Activated CD8-positive, alpha-beta memory T cell treated with anti-CD3 and anti-CD28 coated beads for 1 hour (primary cell): ENCODE measurements at places on chromosomes 5 and 9.

GRCh38 chr5:11105696-11106095, 344.7 kb upstream of the DAP start:
- DNase-seq, result no peak

DNA sequence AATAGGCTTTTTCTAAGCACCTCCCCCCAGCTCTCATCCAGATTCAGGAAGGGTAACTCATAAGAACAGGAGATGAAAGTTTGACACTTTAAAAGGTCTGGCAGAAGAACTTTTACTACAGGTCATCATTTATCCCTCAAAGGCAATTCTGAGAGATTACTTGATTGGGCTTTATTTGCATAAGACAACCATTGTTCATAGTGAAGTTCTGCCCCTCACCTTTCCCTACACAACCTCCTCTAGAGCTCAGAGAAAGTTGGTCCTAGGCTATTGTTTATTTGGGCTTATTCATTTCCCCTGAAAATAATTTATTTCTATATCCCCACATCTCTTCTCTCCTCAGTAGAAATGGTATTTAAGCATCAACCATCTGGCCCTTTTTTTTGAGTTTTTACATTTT, 568.4 kb downstream of the ZNF608 start:
- DNase-seq, result no peak

- DNase-seq, result no peak
These were observed 1.6 kb downstream of the FABP6 start for GRCh38 chr5:160230686-160231527.

DNA sequence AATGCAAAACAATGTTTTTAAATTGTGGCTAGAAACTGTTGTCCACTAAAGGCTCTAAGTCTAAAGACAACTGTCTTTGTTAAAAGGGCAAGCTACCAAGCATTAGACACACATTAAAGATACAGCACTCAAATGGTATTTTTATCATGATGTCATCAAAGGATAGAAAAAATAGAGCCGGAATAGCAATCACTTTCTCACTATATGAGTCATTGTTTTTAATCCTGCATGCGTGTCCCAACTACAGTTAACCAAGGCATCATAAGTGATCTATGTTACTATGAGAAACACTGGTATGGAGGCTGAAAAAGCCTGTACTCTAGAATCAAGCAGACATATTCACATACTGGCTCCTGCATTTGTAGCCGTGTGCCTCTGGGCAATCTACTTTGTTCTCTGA, 1.9 kb upstream of the PJA2 start:
- no peak for DNase-seq

DNA sequence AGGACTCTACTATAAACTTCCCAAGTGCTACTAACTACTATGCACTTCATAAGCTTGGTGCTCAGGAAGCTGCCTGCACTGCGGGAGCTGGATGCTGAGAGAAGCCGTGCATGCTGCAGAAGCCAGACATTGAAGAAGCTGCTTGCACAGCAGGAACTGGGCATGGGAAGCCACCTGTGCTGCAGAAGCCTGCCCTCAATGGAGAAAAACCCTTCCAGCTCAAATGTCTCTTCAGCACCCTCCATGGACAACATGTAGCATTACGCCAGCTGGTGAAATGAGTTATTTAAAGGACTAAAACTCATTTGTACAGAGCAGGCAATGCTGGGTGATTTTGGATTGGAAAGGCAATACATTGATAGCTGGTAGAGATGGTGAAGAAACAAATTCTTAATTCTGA, 247.2 kb downstream of the KIF4B start:
- no peak for DNase-seq

GRCh38 chr5:151204051-151204450, 19.8 kb downstream of the CCDC69 start:
- no peak for DNase-seq

- DNase-seq, result no peak
These were observed 31.3 kb downstream of the PARP8 start for GRCh38 chr5:50697739-50698138.

DNA sequence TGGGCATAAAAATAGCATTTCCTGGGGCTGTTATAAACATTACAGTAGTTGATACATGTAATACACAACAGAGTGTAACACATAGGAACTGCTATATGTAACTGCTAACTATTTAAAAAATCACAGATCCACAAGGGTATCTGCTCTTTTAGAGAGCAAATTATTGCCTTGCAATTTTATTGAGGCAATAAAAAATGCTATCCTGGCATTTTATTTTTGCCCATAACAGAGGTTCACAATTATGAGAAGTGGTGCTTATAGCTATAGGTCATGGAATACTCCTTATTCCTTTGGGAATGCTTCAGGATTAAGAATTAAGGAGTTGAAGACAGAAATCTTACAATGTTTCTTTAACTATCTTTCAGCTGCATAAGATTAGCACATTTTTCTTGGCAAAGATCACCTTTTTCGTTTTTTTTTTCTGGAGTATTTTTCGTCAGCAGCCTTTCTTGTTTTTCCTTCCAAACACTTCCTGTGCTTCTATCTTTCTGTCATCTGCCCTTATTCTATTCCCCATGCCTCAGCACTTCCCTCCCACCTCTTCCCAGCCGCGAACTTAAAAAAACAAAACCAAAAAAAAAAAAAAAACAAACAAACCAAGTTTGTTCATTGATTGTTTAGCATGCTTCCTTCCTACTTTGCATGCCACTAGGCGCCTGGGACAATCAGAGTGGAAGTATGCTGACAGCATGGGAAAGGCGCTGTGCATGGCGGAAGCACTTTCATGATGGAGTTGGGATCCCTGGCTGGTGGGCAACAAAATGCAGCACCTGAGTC, 264.2 kb downstream of the MAST4 start:
- DNase-seq, result no peak
